ENCODE measurements at places on chromosomes 1 and 21.

- DNase-seq: no peak
Observed at GRCh38 chr1:174150499-174150898, 8.8 kb upstream of the RABGAP1L start.

DNA sequence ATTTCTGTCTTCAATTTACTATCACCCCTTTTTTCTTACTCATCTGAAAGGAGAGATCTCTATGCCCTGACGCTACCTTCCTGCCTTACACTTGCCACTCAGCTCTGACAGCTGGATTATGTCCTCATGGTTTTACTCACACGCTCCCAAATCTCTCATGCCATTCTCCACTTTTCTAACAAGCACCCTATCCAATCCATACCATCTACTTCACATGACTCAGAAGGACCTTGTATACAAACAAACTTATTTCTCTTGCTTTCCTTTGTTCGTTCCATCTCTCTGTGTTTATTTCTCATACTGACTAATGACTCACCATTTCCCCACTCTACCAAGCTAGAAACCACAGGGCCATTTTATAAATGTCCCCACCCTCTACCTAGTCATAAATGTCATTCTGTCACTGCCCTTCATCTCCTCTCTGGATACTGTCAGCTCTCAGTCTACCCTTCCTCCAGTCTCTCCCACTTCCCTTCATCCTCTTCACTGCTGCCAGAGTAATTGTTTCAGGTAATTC, 87.3 kb downstream of the USP24 start:
- DNase-seq: no peak

- DNase-seq: no peak
Observed at GRCh38 chr1:31576743-31577455, 584 bp downstream of the TINAGL1 start.

DNA sequence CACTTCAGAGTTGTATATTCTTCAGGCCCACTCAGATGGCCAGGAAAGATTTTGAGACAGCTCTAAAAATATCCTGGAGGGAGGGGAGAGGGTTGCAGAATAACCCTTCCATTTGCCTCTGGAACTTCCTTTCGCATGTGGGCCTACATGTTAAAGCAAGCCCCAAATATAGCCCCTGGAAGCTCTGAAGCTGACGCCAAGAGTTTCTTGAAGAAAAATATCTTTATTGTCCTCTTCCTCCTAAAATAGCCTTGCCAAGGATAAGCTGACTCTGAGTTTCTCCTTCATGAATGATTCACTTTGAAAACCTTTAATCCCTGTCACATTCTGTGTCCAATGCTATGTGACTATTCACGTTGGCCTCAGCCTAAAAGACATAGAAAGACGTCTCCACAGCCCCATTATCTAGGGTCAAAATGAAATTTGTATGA, 6.4 kb downstream of the C1orf116 start:
- no peak for DNase-seq

GRCh38 chr1:83854456-83854855, 144.5 kb downstream of the TTLL7 start:
- no peak for DNase-seq

DNA sequence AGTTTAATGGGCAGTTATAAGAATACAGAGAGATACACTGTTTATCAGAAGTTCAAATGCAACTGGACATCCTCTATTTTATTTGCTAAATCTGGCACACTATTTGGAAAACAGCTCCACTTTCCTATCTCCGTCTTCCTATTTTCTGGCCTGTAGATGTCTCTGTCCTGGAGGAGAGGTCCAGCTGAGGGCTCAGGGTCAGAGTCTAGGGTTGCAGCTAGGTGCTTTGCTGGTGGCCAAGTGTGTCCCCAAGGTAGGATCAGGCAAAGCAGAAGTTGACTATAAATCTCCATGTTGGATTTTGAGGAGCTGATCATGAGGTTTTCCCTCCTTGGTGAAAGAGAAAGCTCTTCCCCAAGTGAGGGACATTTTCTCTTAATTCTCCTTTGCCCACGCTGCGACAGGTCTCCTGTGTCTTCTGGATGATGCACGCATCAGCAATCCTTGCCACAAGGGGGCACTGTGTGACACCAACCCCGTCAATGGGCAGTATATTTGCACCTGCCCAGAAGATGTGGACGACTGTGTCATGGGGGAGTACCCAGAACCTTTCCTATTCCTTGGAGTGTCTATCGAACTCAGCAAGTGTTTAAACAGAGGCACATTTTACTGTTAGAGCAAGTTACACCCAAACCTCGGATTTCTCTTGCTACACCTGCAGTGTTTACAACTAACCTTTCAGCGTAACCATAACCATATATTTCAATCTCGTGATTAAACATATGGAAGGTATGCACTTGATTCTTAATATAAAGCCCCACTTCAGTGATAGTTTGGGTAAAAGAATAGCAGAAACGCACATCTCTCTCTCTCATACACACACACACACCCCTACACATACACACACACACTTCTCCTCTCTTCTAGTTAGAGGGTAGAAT, 10.2 kb downstream of the ADAM30 start:
- no peak for DNase-seq

- DNase-seq: no peak
Observed at GRCh38 chr1:193767886-193768285, 581.5 kb upstream of the B3GALT2 start.

DNA sequence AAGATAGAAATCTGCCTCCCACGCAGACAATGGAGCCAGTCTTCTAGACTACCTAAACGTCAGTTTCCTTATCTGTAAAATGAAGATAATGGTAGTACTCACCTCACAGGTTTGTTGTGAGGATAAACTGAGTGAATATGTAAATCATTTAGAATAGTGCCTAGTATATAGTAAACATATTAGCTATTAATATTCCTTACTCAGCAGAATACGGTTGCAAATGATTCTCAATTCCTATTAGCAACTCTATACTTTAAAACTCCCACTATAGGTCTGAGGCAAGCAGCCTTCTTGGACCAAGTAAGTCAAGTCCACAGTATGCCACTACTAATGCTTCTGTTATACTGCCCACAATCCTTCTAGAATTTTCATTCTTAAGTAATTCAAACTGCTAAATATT, 5.4 kb downstream of the GTF2B start:
- DNase-seq: no peak

DNA sequence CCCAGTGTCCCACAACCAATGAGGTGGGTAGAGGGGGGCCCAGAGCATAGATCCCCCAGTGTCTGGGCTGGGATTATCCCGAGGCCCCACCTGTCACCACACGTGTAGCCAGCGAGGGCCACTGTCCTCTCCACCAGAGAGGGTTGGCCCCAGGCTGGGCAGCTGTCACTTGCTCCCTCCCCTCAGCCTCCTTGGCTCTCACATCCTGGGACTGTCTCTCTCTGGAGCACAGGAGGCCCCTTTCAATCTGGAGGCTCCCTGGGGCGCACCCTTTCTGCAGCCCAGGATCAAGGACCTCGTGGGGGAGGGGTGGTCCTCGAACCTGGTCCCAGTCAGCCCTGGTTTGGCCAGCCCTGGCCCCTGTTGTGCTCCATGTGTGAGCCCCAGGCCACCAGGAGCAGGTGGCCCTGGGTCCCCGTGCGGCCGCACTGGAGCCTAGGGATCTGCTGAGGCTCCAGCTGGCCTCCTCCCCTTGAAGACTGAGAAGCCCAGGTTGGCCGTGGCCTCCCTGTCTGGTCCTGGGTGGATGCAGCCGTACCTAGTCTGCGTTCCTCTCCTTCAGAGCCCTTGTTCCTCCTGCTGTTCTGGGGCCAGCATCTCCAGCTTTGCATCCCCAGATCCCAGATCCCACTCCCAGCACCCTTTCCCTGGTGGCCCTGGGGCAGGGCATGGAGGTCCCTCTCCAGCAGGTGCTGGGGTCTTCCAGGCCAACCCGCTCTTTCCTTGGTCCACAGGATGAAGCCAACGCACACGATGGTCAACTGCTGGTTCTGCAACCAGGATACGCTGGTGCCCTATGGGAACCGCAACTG, 6.7 kb downstream of the TMEM201 start:
- no peak for DNase-seq

GRCh38 chr1:61224609-61225008, 142.2 kb downstream of the NFIA start:
- DNase-seq: no peak

GRCh38 chr1:169338617-169339016, 29.0 kb downstream of the NME7 start:
- DNase-seq: no peak
